ENCODE measurements at places on chromosomes 2 and 18.

DNA sequence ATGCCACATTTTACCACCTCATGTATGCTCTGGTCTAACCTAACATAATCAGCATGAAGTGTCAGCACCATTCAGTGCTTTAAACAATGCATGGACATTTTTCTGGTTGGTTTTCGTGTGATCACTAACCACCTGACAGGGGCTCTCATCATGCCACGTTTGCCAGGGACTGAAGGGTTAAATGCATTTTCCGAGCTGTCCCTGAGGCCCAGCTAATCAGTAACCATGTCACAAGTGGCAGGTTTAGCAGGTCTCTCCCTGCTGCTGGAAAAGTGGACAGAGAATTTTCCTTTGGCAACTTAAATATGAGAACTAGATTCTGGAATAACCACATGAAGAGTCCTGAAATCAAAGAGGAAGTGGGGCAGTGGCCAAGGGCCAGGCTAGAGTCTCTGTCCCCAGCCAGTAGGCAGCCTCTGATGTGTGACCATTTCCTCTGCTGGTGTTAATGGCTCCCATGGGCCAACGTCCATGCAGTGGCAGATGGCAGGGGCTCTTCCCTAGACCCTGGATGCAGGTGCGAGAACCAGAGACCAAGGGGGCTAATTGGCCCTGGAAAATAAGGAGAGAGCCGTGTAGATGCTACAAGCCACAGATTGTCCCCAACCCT, 69.5 kb downstream of the TPGS2 start:
- DNase-seq: no peak

DNA sequence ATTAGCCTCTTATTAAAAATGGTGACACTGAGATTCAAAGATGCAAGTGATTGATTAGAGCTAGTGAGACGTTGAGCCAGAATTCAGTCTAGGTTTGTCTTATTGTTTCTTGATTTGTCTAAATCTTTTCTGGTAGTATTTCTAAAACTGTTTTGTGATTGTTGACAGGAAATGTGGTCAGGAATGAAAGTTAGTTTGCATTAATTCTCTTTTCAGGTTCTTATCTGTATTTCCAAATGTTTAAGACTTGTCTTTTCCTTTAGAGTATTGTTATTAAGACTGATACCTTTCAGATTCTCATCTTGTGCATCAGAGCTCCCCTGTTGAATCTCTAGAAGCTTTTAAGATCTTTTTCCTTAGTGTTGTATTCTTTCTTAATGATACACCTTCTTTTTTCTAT, 89.3 kb downstream of the MBD5 start:
- DNase-seq: no peak

DNA sequence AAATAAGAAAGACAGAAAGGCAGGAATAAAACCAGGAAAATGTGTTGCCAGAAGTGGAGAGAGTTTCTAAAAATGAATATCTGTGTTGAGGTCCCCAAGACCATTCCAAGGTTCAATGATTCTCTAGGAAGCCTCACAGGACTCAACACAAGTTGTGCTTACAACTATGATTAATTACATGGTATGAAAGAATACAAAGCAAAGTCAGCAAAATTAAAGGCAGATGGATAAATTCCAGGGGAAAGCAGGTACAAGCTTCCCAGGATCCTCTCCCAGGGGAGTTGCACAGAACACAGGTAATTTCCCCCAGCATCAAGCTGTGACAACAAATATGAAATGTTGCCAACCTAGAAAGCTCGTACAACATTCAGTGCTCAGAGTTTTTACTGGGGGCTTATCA, 154.4 kb upstream of the HNMT start:
- no peak for DNase-seq

DNA sequence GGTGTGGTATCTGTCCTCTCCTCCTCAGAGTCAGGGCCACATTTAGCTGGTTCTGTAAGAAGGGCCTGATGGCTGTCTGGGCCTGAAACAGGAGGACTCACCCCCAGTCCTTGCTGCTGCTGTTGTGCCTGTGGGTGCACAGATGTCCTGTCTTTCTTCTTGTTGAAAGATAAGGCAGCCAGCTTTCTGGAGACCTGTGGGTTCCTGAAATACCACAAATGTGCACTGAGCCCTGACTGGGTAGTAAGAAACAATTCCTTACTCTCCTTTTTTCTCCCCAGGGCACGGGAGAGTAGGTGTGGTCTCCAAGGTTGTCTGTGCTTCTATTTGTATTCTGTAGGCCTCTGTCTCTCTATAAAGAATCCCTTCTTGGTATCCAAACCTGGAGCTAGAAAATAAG, 96.2 kb upstream of the DLX2 start:
- no peak for DNase-seq

DNA sequence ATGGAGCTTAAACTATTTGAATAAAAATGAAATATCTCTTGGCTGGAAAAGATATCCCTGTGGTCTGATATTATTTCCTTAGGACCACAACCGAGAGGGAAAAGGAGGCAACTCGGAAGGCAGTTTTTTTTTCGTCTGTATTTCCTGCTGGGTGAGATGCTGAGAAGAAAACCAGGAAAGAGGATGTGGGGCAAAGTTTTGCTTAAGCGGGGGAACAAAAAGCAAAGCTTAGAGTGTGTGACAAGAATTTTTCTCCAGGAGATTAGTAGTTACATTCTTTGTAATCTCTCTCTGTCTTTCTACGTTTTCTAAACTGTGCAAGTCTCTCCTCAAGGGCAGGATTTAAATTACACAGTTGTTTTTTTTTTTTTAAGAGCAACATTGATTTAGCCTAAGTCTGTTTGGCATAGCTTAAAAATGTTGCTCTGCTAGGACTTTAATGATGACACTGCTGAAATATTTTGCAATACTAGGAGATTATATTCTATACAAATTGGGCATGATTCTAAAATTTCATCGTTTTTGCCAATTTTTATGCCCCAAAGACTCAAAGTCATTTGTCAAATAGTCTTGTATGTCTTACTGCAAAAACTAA, 258.5 kb downstream of the KCNS3 start:
- DNase-seq: no peak

All from CD4-positive, alpha-beta memory T cell (primary cell).